ENCODE measurements at places on chromosomes 12 and 14.

DNA sequence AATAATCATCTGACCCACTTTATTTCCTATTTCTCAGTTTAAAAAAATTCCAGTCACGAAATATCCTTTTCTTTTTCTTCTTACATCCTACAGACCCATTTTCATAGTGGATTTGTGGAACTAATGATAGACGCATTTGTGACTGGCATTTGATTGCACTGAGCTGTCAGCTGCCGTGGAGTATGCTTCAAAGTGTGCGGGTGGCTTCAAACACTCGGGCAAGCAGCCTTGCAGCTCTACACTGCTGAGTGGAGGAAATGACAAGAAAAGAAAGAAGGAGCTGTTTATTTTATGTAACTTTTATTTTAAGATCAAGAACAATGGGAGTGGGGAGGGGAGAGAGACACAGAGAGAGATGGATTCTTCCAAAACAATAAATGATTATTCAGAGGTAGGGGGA, 112.8 kb upstream of the NAP1L1 start:
- DNase-seq = no peak

- no peak for DNase-seq
Measured at GRCh38 chr12:21638054-21638891, 19.4 kb downstream of the LDHB start.

GRCh38 chr14:51697848-51698247, 46.1 kb downstream of the FRMD6 start:
- no peak for DNase-seq

- no peak for DNase-seq
Measured at GRCh38 chr12:120215357-120215735, 14.4 kb upstream of the RPLP0 start.

GRCh38 chr14:103091041-103091882, 3.3 kb upstream of the EXOC3L4 start:
- no peak for DNase-seq
